ENCODE measurements at places on chromosomes 7 and 10.

GRCh38 chr10:98673171-98673782, 226.5 kb upstream of the HPS1 start:
- no peak for DNase-seq

DNA sequence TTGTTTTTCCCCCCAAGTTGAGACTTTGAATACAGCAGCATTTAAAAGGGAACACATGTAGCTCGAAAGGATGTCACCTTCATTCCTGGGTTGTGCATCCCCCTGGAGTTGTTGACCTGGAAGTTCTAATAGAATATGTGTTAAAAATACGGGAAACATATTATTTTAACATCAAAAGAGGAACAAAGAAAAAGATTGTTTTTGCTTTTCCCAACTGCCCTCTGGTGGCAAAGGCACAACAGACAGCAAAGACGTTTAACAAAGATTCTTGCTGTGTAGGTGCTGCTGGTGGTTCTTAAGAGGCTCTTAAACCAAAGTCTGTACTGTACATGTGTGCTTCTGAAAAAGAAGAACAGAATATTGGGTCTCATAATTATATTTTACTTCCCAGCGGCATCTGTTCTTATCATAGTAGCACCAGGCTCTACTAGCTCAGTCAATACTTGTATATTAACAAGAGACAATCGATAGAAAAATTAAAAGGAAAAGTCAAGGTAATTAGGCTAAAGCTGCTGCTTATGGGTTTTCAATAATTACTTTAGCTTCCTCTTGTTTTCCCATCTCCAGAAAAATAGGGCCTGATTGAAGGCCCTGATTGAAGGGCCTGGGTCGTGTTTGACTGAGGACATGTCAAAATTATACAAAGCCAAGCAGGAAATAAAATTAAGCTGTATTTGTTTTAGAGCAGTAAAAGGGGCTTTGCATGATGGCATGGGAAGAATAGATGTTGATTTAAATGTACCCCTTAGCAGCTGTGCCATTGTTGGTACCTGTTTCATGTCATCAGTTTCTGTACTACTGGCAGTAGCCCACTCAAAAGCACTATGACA, 384.2 kb upstream of the LRGUK start:
- no peak for DNase-seq

DNA sequence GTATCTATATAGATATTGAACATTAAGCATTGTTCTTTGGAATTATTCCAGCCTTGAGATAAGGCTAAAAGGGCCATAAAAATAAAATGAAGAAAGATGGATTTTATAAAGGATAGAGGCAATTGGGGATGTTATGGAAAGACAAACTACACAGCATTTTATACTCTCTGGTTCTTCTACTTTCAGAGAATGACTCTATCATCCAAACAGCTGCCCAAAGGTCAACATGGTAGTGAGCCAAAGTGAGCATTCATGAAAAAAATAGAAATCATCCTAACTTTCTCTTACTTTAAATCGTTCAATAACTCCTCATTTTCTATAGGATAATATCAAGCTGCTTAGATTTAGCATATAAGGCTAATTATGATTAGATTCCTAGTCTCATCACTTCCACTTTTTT, 25.2 kb downstream of the IMMP2L start:
- no peak for DNase-seq

- DNase-seq: no peak
Measured at GRCh38 chr10:119233821-119234220, 26.4 kb downstream of the GRK5 start.

DNA sequence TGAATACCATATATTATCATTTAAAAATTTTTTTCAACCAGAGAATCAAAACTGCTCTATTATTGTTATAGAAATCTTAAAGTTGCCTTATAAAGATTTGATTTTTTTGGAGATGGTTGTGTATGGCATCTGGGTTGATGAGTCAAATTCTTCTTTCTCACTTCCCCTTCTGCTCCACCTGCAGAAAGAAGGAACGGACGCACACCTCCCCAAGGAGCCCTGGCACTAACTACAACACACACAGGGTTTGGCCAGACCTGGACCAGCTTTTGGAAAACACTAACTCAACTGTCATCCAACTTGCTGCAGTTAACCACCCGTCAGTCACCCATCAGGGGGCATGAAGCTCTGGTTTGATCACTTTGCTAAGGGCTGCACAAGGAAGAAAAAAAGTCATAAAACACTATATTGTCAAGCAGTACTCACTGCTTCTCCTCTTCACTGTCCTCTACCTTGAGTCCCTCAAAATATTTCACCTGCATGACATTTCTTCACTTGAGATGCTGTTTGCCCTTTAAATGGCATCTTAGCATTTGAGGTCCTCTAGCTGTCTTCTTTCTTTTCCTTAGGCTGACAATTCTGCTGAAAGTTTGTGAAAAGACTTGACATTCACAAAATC, 266.7 kb upstream of the PHF14 start:
- no peak for DNase-seq

DNA sequence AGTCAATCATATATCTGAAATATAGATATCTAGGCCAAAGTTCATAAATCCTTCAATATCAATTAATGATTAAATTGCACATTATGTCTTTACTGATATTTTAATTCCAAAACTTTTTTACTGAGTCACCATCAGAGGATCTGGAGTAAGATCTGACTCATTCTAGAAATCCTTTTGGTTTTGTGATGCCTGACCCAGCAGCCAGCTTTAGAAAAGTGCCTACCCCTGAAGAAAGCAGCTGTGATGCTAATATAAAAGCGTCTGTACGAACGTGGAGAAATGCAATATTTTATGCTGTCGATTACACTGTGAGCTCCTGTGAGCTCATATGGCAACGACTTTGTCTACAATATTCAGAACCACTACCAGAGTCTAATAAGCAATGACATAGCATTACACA, 142.5 kb upstream of the LRRTM3 start:
- no peak for DNase-seq

Measured in cerebellar nuclear complex (tissue), 1 donor.